Dermis blood vessel endothelial cell (primary cell): ENCODE measurements at places on chromosomes 12 and 14.

- DNase-seq = peak; percentile 26
Measured at GRCh38 chr12:51392556-51393237, 1.5 kb upstream of the GALNT6 start.

DNA sequence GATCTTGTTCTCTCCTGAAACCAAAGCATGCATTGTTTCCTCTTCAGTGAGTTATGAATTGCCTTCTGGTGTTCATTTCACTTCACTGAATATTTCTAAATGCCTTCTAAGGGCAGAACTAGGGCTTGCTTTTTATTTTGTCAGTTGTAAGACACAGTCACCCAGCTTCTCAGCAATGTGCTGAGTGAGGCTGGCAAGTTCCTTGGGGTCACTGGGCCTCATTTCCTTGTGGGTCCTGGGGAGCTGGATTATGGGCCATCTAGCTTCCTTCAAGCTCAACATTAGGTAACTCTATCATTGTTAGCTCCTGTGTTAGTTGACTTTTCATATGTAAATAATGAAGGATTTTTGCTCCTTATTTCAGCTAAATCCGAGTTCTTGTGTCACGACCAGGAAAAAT, 13.8 kb downstream of the ASCL4 start:
- DNase-seq = no peak

- DNase-seq = peak; percentile 0
Measured at GRCh38 chr12:28425526-28425925, 235.3 kb downstream of the CCDC91 start.

DNA sequence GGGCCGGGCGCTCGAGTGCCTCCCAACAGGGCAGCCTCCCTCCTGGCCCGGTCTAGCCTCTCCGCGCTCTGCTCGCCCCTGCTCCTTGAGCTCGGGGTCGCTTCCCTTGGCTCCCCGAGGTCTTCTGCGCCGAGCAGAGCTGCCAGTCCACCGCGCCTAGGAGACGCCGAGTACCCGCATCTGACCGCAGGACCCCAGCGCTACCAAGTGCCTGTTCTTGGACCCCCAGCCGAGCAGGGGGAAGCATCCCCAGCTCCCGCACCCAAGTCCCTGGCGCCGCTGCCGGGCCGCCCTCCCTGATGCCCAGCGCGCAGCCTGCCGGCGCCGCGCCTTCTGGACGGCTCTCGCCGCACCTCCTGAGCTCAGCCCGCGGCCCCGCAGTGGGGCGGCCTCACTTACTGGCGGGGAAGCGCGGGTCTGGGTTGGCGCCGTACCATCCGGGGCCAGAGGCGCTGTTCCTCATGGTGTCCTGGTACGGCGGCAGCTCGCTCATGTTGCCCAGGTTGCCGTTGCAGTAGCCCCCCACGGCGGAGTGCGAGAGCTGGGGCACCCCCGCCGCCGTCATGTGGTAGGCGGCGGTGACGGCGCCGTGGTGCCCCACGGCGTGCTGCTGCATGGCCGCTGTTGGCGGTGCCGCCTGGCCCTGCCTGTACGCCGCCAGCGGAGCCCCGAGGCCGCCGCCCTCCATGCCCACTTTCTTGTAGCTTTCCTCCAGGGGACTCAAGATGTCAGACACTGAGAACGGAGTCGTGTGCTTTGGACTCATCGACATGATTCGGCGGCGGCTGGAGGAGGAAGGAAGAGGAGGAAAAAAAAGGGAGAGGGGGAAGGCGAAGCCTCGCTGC, 1.2 kb downstream of the NKX2-1 start:
- DNase-seq = no peak

GRCh38 chr14:91332171-91332985, 85.2 kb downstream of the CCDC88C start:
- peak; percentile 47 for DNase-seq

GRCh38 chr12:115953450-115953849, 324.0 kb downstream of the MED13L start:
- DNase-seq = no peak

DNA sequence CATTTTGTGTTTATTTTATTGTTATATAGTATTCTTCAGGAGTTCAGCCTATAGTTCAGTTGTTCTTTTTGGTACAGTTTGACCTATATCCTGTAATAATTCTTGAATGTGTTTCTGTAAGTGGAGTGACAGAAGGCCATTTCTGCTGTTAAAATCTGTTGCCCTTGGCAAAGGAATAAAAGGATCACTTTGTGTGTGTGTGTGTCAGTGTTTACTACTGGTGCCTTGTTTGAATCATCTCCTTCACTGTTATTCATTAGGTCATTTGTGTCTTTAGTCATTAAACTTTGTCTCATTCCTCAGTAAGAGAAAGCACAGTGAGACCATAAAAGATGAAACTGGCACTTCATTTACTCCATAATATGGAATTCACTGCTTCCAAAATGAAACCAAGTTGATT, 130.7 kb downstream of the TMTC2 start:
- no peak for DNase-seq

DNA sequence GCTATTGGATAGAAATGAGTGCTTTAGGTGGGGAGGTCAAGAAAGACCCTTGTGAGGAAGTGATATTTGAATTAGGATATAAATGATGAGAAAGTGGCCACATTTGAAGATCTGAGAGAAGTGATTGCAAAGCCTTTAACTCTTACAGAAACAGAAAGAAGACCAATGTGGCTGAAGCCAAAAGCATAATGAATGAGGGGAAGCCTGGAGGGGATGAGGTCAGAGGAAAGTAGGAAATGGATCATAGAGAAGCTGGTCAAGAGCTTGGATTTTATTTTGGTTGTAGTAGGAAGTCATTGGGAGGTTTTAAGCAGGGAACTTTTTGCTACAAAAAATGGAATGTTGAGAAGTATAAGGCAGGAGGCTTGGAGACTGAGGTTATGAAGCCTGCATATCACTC, 3.5 kb upstream of the GYS2 start:
- DNase-seq = peak; percentile 48

DNA sequence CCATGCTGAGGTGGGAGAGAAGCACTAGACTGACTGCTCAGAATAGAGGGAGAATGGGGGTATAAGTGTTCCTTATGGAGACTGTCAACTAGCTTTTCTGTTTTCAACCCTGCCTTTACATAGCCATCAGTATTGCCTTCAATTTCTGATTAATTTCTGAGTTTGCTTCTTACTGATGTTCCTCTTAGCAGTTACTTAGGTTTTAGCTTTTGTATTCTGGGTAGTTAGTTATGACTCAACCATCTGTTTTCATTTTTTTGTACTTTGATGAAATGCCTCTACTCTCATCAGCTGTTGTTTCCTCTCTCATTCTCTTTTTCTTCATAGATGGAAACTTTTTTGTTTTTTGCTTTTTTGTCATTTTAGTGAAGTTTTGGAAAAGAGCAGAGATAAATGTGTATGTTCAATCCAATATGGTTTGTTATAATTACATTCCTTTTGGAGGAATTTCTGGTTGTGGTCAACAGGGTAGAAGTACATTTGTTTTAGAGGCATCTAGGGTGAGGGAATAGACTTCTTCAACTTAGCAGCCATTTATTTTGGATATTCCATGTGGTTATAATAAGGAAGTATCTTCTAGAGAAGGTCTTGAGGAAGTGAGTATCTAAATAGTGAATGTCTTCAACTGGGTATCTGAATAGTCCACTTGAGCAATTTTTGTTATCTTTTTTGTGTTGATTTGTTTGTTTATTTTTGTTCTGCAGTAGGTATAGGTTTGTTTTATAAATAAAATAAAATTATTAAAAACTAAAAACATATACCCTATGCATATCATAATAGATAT, 29.6 kb downstream of the PMCH start:
- DNase-seq = no peak

GRCh38 chr12:30153981-30154380, 370.2 kb upstream of the TMTC1 start:
- no peak for DNase-seq

GRCh38 chr12:461425-461824, 1.7 kb downstream of the B4GALNT3 start:
- DNase-seq = no peak

GRCh38 chr12:130972586-130972950, 18.9 kb downstream of the ADGRD1 start:
- DNase-seq = no peak

DNA sequence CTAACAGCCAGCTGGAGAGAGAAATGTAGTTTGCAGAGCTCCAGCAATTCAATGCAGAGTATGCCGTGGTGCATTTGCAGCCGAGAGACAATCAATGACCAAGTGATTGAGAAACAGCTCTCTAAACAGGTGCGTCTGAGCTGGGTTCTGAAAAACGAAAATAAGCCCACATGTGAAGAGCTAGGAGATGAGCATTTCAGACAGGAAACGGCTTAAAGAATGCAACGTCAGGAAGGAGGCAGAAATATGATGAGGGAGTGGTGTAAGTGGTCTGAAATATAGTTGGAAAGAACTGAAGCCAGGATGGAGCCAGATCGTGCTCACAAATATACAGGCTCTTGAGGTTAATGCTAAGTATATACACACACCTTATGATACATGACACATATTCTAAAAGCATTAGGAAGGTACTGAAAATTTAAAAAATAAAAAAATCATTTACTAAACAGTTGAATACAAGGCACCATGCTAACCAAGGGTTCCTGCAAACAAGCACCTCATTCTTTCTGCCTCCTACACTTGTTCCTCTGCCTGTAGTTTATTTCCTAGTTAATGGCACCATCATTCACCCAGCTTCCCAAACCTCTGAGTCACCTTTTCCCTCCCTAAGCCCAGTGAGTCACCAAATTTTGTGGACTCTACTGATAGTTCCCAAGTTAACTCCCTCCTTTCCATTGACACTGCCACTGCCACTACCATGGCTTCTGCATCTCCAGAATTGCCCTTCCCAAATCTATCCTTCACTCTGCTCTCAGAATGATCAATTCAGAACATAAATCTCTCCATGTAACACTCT, 2.3 kb upstream of the GARIN2 start:
- DNase-seq = peak; percentile 49

DNA sequence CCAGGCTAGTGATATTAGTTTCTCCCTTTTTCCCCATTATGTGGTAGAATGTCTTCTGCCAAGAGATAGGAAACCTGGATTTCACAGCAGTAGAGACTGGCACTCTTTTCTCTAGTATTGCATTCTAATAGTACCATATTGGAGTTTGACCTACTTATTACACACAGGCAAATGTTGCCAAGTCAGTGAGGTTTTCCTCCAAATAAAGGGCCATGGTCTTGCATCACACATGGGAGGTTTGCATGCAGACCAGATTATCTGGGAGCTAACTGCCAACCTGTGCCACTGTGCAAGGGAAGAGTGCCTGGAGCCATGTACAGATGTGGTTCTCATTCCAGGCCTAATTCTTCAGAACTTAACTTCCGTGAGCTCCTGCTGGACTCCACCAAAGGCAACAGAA, 113.3 kb downstream of the ANO6 start:
- DNase-seq = no peak

DNA sequence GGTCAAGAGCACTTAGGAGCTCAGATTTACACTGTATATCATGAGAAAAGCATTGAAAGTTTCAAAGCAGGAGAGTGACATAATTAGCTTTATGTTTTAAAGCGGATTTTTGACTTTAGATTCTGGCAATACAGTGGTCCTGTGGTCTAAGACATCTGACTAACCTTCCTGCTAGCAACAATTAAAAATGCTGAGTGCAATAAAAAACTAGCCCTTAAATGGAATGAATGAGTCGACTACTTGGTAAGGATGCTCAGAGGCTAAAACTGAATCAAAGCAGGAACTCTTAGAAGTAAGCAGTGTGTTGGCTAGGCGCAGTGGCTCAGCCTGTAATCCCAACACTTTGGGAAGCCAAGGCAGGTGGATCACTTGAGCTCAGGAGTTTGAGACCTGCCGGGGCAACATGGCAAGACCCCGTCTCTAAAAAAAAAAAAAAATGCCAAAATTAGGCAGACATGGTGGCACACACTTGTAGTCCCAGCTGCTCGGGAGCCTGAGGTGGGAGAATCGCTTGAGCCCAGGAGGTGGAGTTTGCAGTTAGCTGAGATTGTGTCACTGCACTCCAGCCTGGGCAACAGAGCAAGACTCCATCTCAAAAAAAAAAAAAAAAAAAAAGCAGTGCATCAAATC, 18.9 kb downstream of the BICD1 start:
- no peak for DNase-seq

DNA sequence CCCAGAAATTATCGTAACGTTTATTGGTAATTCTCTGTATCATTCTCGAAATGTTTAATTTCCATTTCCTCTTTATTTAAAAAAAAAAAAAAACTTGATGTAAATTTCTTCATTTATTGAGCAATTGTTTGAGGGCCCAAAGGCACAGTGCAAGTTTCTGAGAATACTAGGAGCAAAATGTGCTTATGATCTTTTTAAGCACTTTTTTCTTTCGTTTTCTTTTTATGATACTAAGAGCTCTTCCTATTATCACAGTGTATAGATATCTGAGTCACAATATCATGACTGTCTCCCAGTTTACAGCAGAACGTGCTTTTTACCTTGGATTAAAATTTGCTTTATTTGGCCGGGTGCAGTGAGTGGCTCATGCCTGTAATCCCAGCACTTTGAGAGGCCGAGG, 5.6 kb downstream of the ATP2A2 start:
- DNase-seq = no peak

GRCh38 chr12:65016881-65017650, 104.0 kb downstream of the WIF1 start:
- DNase-seq = no peak

DNA sequence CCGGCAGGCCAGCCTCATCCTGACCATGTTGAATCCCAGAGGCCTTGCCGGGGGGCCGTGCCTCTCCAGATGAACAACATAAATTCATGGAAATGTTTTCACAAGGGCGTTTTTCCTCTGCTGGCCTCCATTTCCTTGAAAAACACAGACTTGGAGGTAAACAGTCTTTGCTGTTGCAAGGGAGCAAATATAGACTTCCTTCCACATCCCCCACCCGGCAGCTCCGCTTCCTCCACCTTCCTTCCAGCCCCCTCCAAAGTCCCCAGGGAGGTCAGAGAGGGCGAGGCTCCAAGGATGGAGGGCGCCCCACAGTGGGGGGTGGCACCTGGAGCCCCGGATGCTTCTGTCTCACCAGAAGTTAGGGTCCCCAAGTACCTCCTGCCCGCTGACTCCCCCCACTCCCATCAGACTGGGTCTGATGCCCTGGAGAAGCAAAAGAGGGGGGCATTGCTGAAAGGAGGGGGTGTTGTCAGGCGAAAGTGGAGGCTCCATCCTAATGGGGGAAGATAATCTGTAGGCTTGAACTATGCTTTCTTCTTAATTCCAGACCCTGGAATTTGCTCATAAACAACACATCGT, 31.1 kb downstream of the CALM1 start:
- peak; percentile 53 for DNase-seq

- peak; percentile 60 for DNase-seq
Measured at GRCh38 chr12:18861287-18861858, 123.5 kb downstream of the CAPZA3 start.

- no peak for DNase-seq
Measured at GRCh38 chr12:50806176-50806575, 36.5 kb upstream of the TMPRSS12 start.
